ENCODE measurements at places on chromosomes 12 and 14.

- H3K4me3 ChIP-seq, result peak overlapping the region; percentile 81
- H3K27ac ChIP-seq, result peak overlapping the region; percentile 100
- DNase-seq, result peak; percentile 40
- H3K27me3 ChIP-seq, result no peaks in the 10 kb centered on the region
Measured at GRCh38 chr14:55052269-55052930, 953 bp downstream of the MAPK1IP1L start.

GRCh38 chr12:89525305-89525823, 483 bp downstream of the POC1B start:
- H3K4me3 ChIP-seq, result peak overlapping the region; percentile 84
- peaks cover 8% of the 10 kb centered on the region for H3K4me1 ChIP-seq
- peak overlapping the region; percentile 78 for H3K27ac ChIP-seq
- DNase-seq, result no peak

- peak; percentile 25 for DNase-seq
- H3K27me3 ChIP-seq, result no peaks in the 10 kb centered on the region
- H3K27ac ChIP-seq, result peak overlapping the region; percentile 98
- H3K36me3 ChIP-seq, result no peaks in the 10 kb centered on the region
Measured at GRCh38 chr12:100801320-100801719, 6.7 kb downstream of the ANO4 start.

DNA sequence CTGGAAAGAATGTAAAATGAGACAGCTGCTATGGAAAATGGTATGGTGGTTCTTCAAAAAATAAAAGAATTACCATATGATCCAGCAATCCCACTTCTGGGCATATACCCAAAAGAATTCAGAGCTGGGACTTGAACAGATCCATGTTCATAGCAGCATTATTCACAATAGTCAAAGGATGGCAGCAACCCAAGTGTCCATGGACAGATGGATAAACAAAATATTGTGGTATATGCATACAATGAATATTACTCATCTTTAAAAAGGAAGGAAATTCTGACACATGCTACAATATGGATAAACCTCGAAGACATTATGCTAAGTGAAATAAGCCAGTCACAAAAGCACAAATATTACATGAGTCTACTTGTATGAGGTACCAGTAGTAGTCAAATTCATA, 9.1 kb downstream of the RAB2B start:
- H3K27ac ChIP-seq, result peak overlapping the region; percentile 49
- H3K27me3 ChIP-seq, result no peaks in the 10 kb centered on the region

DNA sequence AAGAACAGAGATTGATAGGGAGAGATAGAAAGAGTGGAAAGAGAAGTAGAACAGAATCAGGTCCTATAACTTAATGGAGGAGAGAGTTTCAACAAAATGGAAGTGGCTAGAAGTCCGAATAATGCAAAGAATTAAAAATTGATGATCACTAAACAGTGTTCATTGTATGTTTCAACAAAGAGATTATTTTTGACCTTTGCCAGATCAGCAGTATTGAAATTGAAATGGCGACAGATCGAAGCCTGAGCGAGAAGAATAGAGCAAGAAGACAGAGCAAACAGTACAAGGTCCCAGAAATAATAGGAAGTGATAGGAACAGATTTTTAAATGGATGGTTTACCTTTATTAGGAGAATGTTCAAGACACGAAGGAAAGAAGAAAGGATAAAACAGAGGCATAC, 1012.8 kb upstream of the FBXO33 start:
- no peaks in the 10 kb centered on the region for H3K27me3 ChIP-seq
- H3K27ac ChIP-seq, result no peak overlapping the region
- no peaks in the 10 kb centered on the region for H3K4me1 ChIP-seq
- H3K4me3 ChIP-seq, result no peak overlapping the region

- no peak for DNase-seq
- H3K27ac ChIP-seq, result no peak overlapping the region
- H3K4me1 ChIP-seq, result no peaks in the 10 kb centered on the region
- no peaks in the 10 kb centered on the region for H3K36me3 ChIP-seq
Measured at GRCh38 chr12:94597268-94597667, 53.1 kb downstream of the TMCC3 start.

DNA sequence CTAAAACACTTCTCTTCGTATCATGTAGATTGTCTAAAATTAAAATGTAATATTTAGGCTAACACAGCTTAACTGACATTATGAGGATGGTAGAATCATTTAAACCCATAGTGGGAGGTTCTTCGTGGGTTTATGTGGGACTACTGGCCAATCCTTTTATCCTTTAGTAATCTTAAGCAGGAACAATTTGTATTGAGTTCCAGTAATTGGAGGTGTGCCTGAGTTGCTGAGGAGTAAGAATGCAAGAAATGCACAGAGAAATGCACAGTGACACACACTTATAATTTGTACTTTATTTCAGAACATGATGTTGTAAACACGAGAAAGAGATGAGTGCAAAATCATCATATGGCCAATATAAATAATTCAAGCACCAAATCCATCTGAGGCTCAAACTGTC, 22.3 kb downstream of the OTOGL start:
- no peak overlapping the region for H3K27ac ChIP-seq
- no peak overlapping the region for H3K4me3 ChIP-seq
- H3K4me1 ChIP-seq, result no peaks in the 10 kb centered on the region
- H3K36me3 ChIP-seq, result no peaks in the 10 kb centered on the region
- no peaks in the 10 kb centered on the region for H3K27me3 ChIP-seq

DNA sequence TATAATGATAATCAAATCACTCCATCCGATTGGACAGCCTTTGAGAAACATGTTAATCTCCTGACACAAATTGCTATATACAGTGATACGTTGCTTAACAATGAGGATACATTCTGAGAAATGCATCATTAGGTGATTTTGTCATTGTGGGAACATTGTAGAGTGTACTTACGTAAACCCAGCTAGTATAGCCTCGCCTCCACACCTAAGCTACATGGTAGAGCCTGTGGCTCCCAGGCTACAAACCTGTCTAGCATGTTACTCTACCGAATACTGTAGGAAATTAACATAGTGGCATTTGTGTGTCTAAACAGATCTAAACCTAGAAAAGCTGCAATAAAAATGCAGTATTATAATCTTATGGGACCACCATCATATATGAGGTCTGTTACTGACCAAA, 128.6 kb upstream of the PWP1 start:
- H3K36me3 ChIP-seq, result no peaks in the 10 kb centered on the region
- H3K4me3 ChIP-seq, result no peak overlapping the region
- no peaks in the 10 kb centered on the region for H3K4me1 ChIP-seq
- no peak for DNase-seq
- no peak overlapping the region for H3K27ac ChIP-seq
- H3K27me3 ChIP-seq, result no peaks in the 10 kb centered on the region

DNA sequence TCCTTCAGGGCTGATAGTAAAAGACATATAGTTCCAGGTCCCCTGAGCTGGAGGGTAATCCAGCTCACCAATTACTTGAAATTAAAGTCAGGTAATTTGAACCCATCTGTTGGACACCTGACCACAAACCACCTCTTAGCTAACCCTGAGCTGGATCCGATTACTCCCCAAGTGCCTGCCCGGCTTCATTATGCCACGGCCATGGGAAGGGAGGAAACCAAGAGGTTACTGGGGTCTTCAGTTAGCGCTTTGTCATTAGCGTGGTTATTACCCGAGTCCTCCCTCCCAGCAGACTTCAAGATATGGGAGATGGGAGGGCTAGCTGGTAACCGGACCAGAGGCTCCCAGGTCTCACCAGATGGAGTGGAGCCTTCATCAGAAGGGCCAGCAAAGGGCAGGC, 1071.4 kb downstream of the BCL11B start:
- H3K27ac ChIP-seq, result no peak overlapping the region
- no peaks in the 10 kb centered on the region for H3K4me1 ChIP-seq
- peaks cover 2% of the 10 kb centered on the region for H3K27me3 ChIP-seq
- no peaks in the 10 kb centered on the region for H3K36me3 ChIP-seq

DNA sequence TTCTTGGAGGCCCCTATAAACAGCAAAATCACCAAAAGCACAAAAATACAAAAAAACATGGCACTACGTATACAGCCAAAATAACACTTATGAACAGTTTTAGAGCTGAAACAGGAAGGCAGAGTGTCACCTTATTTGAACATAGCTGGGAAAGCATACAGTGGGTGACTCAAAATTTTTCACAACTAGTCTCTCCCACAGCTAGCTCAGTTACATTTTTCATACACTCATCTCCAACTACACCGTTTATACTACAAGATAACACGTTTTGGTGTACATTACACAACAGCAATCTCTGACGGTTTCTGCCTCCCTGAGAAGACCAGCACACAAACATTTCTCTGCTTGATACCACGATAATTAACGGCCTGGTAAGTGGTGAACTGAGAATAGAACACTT, 2.9 kb downstream of the RAD52 start:
- H3K4me3 ChIP-seq, result no peak overlapping the region
- no peaks in the 10 kb centered on the region for H3K36me3 ChIP-seq
- peaks cover 4% of the 10 kb centered on the region for H3K4me1 ChIP-seq

DNA sequence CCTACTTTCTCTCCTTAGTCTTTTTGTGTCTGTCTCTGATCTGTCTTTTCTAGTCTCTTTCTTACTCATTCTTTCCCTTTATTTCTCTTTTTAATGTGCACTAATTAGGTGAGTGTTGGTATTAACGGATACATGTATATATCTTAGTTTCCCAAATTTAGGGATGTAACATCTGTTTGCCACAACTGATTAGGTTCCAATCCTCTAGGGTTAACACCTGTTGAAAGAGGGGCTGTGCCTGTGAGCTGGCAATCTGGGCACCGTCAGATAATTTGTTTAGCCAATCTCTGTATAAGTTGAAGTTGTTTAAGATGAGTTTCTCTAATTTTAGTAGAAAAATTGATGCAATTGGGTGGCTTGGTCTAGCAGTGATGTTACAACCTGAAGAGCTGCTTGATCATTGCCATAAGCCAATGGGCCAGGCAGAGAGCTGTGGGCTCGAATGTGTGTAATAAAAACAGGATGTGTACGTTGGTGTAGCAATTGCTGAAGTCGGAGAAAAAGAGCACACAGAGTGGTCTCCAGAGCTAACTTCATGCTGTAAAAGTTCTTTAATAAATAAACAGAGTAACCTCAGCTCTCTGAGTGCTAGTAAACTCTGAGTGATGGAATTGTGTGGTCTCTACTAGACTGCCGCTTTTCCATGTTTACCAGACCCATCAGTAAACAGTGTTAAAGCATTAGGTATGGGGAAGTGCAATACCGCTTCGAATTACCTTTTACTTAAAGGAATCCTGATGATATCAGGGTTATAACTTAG, 18.3 kb upstream of the LYZ start:
- H3K36me3 ChIP-seq, result no peaks in the 10 kb centered on the region
- no peak for DNase-seq
- H3K27me3 ChIP-seq, result peaks cover 22% of the 10 kb centered on the region
- H3K27ac ChIP-seq, result no peak overlapping the region
- H3K4me1 ChIP-seq, result no peaks in the 10 kb centered on the region

DNA sequence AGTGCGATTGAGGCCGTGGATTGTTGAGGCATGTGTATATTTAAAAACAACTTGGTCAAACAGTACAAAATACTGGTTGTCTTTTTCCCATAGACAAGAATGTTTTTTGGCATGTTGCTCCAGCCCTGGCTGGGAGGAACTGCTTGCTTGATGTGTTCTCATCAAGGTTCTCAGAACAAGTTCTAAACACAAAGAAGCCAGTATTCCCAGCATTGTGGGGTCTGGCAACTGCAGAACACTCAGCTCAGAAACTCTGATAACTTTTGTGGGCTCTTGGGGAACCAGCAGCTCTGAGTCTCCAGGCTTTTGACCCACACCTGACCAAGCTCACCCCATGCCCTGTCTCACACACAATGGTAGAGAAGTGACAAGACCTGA, 27.1 kb upstream of the DICER1 start:
- no peak overlapping the region for H3K4me3 ChIP-seq
- H3K27ac ChIP-seq, result no peak overlapping the region
- no peaks in the 10 kb centered on the region for H3K4me1 ChIP-seq
- H3K36me3 ChIP-seq, result no peaks in the 10 kb centered on the region
- DNase-seq, result no peak
- H3K27me3 ChIP-seq, result no peaks in the 10 kb centered on the region

GRCh38 chr12:127297327-127297726, 969.6 kb upstream of the TMEM132C start:
- H3K4me3 ChIP-seq, result no peak overlapping the region
- H3K27ac ChIP-seq, result no peak overlapping the region
- no peak for DNase-seq
- H3K4me1 ChIP-seq, result peaks cover 3% of the 10 kb centered on the region
- no peaks in the 10 kb centered on the region for H3K27me3 ChIP-seq

- no peaks in the 10 kb centered on the region for H3K4me1 ChIP-seq
- no peaks in the 10 kb centered on the region for H3K27me3 ChIP-seq
- DNase-seq, result no peak
- H3K27ac ChIP-seq, result no peak overlapping the region
- H3K4me3 ChIP-seq, result no peak overlapping the region
Measured at GRCh38 chr14:106528717-106529116, 1002.3 kb downstream of the TMEM121 start.

DNA sequence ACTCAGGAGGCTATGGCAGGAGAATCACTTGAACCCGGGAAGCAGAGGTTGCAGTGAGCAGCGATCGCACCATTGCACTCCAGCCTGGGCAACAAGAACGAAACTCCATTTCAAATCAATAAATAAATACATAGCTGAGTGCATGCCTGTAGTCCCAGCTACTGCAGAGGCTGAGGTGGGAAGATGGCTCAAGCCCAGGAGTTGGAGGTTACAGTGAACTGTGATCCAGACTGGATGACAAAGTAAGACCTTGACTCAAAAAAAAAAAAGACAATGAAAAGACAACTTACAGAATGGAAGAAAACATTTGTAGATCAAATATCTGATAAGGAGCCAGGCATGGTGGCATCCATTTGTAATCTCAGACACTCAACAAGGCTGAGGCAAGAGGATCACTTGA, 27.6 kb downstream of the ZFYVE1 start:
- H3K4me3 ChIP-seq, result no peak overlapping the region
- H3K27ac ChIP-seq, result no peak overlapping the region

- no peak for DNase-seq
- no peaks in the 10 kb centered on the region for H3K36me3 ChIP-seq
- no peak overlapping the region for H3K4me3 ChIP-seq
- no peak overlapping the region for H3K27ac ChIP-seq
- H3K4me1 ChIP-seq, result peaks cover 6% of the 10 kb centered on the region
Measured at GRCh38 chr14:100037353-100037752, 27.9 kb upstream of the EVL start.

DNA sequence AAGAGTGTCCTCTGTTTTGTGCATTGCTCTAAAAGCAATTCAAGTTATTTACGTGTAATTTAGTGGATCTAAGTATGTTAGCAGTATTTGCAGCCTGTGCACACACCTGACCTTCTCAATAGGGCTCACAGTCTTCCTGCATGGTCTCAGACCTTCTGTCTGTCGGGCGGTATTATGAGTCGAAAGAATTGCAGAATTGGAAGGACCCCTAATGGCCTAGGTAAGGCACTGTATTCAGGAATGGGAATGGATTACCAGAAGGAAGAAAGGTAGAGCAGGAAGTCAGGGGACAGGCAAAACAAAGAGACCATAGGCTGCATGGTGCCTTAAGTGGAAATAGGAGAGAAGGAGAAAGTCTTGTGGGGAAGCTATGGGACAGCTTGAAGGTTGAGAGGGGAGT, 341.6 kb downstream of the VRK1 start:
- no peaks in the 10 kb centered on the region for H3K4me1 ChIP-seq
- H3K4me3 ChIP-seq, result no peak overlapping the region
- DNase-seq, result no peak
- H3K27ac ChIP-seq, result no peak overlapping the region

Data from astrocyte (in vitro differentiated cells and primary cell).